ENCODE measurements at places on chromosomes 12 and 14.

DNA sequence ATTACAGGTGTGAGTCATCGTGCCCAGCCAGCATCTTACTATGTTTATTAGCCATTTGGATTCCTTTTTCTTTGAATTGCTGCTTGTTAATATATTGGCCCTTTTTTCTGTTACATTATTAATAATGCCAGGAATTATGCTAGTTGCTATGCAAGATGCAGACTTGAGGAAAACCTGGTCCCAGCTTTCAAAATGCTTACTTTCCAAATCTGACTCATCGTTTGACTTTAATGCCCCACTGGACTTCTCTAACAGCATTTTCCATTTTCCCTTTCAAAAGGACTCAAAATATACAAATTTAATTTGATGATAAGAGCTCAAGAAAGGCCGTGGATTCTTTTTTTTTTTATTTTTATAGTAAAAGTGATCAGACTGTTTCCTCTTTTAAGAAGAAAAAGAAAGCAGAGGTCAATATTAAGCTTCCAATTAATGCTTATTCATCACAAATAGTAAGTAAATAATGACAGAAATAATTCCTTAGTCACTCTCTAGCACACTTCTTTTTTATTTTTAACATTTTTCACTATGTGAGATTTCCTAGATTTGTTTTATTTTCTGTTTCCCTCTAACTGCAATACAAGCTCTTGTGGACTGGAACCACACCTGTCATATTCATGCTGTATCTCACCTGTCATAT is 146.1 kb upstream of the FGD4 start:
- DNase-seq: no peak

DNA sequence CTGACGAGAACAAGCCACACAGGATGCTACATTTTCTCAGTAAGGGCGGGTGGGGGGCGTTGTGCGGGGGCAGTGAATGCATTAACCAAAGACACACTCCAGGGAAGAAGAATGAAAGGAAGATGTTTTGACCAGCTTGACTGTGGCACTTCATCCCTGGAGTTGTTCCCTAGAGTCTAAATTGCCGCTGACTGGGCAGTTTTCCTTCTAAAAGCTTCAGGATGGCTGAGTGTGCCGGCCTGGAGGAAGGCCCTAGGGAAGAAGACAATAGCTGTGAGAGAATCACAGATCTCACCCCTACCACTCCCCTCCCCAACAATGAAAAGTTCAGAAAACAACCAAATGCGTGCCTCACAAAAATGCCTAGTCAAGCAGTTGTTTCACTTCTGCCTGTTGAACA is 67.2 kb downstream of the NKX2-1 start:
- no peak for DNase-seq

DNA sequence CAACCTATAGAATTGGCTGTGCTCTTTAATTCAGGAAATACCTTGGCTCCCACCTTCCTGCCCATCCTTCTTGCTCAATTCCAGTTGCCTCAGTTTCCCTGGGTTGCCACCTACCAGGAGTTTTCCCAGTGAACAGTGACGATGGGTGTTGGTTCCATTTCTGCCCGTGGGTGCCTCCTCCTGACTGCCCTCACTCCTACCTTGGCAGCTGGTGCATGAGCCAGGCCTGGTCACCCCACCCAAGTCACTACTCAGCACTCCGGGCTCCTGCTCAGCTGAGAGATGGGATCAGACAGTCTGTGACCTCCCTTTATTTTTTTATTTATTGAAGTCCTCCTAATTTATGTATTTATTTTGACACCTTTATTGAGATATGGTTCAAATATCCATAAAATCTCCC is 31.0 kb upstream of the PTGR2 start:
- DNase-seq: no peak

GRCh38 chr12:132525833-132526455 is 36.0 kb downstream of the FBRSL1 start:
- DNase-seq: no peak

GRCh38 chr14:59831121-59831730 is 39.4 kb downstream of the RTN1 start:
- no peak for DNase-seq

DNA sequence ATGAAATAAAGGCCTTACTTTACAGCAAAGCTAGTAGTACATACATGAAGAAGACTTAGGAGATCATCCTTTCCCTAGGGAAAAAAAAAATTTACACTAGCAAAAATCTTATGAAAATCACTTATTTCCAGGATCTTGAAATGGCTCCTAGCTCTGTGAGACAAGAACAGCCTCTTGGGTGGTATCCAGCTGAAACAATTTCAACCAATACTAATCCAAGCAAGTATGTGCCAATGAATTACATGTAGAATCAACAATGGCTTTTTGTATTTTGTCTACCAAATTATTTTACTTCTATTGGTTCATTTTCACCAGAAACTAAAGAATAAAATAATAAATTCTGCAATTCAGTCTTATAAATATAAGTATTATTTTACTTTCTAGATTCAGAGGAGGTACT is 2.7 kb upstream of the SLCO1A2 start:
- DNase-seq: no peak

GRCh38 chr14:68124050-68124449 is 304.5 kb downstream of the RAD51B start:
- DNase-seq: no peak

GRCh38 chr12:66765204-66765603 is 86.3 kb upstream of the GRIP1 start:
- DNase-seq: no peak

DNA sequence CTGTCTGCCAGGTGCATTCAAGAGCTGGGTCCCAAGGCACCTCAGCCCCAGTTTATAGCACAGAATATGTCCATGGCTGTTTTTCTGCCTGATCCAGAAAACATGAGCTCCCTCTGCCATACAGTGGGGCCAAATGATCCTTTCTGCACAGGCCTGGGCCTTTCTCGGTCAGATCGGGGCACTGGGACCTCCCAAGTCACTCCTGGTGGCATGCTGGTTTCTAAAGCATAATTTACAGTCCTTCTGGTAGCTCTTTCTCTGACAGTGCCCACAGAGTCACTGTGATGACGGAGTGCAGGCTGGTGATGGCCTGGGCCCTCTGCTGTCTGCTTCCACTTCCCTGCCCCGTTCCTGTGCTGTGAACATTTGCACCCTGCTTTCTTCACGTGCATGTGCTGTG is 99.2 kb downstream of the ADGRD1 start:
- DNase-seq: no peak

DNA sequence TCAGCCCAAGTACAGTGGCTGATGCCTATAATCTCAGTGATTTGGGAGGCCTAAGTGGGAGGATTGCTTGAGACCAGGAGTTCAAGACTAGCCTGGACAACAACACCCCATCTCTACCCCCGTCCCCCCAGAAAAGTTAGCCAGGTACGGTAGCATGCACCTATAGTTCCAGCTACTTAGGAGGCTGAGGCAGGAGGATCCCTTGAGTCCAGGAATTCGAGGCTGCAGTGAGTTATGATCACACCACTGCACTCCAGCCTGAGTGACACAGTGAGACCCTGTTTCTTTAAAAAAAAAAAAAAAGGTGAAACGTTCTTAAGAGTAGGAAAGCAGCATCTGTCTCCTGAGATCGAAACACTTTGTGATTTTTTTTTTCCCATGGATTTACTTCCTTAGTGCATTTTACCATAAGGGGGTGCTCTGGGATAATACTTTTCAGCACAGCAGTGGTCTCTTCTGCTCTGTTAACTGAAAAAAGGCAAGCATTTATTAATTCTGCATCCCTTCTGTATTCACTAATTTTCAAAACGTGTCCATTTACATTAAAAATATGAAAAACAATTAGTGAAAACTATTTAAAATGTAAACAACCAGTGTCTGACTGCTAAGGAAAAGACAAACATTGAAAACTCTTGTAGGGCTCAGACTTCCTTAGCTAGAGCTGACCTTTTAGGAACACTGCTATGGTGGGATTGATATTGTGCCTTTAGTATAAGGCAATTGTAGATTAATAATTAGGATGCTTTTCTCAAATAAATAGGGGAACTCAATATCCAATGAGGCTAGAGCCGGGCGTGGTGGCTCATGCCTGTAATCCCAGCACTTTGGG is 31.2 kb upstream of the USP44 start:
- DNase-seq: no peak

DNA sequence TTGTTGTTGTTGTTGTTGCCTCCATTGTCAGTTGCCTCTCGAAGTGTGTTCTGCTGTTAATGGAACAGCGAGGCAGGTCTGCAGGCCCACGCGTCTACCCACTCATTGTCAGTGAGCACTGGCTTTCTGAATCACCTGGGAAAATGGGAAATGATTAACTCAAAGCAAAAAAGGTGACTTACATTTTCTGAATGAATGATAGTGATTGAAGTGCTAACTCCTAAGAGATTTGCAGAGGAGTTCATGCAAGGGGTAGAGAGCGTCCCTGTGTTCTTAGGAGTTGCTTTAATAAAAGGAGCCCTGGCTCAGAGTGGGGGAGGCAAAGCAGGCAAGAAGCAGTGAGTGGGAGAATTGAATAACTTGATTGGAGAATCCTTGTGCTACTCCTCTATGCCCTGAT is 177.6 kb downstream of the CAND1 start:
- DNase-seq: no peak

DNA sequence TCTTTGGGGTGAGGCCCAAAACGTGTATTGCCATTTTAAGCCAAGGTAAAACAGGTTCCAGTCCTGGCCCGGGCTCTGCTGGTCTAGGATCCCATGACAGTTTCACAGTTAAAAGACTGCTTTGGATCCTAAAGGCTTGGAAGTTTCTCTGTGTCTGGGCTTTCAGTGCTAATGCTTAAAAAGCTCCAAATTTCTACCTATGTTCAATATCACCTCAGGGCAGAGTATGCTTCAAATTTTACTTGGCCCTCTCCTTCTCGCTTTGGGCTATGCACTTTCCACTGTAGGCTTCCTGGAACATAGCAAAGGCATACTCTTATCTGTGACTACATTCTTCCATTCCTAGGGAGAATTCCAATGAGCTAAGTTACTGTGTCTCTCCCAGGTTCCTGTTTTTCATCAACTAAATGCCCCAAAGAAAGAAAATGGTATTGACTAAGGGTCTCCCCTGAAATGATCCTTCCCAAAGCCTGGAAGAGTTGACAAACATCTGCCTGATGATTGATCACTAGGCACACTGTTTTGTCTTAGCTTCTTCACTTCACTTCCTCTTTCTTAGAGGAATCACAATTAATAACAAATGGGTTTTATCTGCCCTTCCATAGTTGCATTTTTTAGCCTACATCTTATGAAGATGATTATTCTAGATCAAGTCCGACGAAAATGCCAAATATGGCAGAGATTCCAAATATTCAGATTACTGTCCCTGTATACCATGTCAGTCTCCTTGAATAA is 79.4 kb downstream of the TMTC2 start:
- no peak for DNase-seq

DNA sequence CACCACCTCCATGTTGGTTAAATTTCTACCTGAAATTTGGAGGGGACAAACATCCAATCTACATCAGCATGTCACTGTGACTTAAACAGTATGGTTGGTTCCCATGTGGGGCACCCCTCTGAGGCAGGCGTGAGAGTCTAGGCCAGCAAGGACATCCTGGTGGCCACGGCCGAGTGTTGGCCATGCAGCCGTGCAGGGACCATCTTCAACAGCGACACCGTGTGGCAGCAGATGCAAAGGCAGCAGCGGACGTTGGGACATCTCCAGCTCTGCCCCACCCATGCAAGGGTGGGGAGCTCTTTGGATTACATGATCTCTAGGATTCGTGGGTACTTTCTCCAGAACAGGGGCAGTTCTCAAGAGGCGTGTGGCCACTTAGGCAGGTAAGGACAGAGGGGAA is 49.8 kb downstream of the NOC4L start:
- DNase-seq: no peak

GRCh38 chr14:69594846-69595245 is 16.6 kb upstream of the SUSD6 start:
- no peak for DNase-seq

GRCh38 chr12:72234886-72235285 is 37.3 kb upstream of the TRHDE start:
- no peak for DNase-seq

DNA sequence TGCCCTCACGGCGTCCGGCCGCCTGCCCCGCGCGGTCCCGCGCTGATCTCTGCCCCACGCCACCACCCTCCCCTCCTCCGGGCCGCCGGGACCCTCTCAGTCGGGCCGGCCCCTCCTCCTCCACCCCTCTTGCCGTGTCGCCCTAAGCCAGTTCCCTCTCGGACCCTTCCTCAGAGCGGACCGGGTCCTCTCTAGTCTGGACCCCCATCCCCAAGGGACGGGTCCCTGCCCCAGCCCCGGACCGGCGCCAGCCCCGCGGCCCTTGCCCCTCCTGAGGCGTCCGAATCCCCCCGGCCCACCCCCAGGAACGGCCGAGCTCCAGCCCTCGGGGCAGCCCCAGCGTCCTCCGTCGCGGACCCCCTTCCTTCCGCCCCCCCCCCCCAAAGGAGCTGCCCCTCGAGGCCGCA is 485 bp downstream of the PPP4R4 start:
- DNase-seq: no peak

All from AG04450 (cell line).